T-helper 2 cell (primary cell): ENCODE measurements at places on chromosomes 13 and 19.

DNA sequence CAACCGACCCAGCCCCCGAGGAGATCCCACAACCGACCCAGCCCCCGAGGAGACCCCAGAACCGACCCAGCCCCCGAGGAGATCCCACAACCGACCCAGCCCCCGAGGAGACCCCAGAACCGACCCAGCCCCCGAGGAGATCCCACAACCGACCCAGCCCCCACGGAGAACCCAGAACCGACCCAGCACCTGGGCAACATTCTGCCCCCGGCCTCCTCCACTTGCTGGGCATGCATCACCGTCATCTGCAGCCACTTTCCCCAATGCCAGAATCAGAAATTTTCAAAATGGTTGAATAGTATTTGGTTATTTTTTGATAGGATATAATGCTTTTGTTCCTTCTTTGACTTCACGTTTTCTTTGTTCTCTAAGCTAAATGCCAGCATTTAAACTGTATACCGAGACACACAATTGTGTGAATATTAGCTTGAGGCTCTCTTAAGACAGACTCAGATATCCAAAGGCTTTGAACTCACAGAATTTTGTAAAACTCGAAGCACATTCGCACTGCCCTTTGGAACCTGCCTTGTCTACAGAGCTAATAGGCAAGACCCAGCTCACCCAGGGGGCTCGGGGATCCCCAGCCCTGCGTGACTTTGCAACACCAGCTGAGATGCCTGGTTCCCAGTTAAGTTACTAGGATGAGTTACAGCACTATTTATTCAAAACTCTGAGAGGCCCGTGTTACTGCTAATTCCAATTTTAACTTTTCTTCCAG is 15.5 kb upstream of the RASA3 start:
- DNase-seq, result no peak

GRCh38 chr13:46176756-46177155 is 5.2 kb downstream of the LCP1 start:
- DNase-seq, result peak; percentile 67

GRCh38 chr13:19596960-19597361 is 35.6 kb upstream of the TPTE2 start:
- DNase-seq, result no peak

DNA sequence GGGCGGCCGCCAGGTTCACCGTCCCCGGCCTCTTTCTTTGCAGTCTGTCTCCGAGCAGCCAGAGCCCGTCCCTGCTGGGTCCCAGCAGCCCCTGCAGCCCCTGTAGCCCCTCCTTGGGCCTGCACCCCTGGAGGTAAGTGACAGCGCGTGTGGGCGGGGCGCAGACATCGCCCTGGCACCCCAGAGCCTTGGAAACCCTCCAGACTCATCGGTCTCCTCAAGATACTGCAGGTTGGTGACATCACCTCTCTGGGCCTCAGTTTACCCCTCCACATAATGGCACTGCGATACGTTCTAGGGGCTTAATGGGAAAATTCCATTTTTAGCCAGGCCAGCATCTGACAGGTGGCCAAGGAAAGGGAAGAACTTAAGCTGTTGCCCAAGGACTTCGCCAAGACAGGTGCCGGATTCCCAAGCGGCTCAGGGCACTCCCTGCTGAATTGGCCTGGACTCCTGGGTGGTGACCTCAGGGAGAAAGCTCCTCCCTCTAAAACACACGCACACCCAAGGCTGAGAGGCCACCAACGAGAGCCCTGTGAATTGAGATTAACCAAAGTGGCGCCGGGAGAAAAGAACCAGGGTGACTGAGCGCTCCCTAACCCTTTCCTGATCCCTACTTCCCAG is 13.1 kb downstream of the MAST3 start:
- no peak for DNase-seq

DNA sequence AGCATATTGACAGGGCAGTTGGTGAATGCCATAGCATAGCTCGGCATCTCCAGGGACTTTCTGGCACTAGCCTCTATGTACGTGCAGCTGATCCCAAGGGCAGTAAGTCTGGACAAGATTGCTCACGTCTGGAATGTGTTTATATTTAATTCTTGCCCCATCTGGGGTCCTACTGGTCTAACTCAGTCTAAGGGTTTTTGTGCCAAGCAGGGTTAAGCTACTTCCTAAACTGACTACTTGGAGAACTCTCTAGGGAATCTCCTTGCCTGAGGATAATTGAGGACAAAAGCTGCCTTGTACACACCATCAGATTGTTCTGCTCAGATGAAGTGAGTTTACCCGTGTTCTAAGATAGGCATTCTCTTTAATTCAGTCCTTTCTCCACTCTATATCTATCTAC is 358.1 kb downstream of the MYO16 start:
- DNase-seq, result no peak

GRCh38 chr13:106996867-106997618 is 429.1 kb upstream of the ARGLU1 start:
- DNase-seq, result no peak

- no peak for DNase-seq
Observed at GRCh38 chr19:39696387-39696786, 7.9 kb upstream of the LGALS14 start.

DNA sequence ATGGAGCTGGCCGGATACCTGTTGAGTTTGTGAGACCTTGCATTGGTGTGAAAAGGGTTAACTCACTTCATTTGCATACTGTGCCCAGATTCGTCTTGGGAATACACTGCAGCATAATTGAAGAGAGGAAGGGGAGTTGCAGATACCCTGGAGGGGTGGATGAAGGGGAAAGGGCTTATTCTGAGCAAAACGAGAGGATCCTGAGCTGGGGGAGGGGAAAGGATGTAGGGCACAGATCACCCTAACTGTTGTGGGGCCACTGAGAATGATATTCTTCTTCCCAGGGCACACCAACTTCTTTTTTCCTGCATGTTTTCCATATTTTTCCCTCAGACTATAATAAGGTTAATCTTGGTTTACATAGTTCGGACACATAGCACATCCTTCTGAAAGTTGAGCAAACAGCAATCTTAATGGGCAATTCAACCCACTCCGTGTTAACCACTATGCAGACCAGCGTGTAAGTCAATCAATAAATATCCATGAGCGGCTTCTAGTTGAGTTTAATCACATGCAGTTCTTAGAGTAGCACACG is 11.7 kb upstream of the PTPRS start:
- DNase-seq, result no peak

GRCh38 chr19:9407827-9408226 is 27.5 kb downstream of the ZNF266 start:
- DNase-seq, result no peak

- DNase-seq, result peak; percentile 86
Observed at GRCh38 chr19:18450931-18451836, 13.3 kb upstream of the ISYNA1 start.

DNA sequence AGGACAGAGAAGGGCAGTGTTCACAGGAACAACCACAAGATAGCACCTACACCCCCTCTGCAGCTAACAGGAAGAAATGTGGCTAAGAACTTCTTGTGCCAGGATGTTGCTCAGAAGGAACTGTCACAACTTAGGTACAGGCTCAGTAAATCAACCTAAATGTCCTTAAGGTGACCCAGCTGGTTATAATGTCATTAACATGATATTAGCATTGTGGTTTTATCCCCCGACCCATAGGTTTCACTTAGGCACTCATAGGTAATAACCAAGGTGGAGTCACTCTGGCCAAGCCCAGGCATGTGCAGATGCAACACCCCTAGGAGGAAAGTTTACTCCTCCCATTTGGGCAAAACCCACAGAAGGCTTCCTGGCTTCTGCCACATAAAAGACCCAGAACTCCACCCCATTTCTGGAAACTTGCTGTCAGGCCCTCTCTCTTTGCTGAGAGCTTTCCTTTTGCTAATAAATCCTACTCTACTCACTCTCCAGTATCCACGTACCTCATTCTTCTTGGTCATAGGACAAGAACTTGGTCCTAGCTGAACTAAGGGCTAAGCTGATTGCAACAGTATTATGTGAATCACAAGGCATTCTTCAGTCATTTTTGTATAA is 951.3 kb downstream of the SLITRK5 start:
- DNase-seq, result peak; percentile 33

DNA sequence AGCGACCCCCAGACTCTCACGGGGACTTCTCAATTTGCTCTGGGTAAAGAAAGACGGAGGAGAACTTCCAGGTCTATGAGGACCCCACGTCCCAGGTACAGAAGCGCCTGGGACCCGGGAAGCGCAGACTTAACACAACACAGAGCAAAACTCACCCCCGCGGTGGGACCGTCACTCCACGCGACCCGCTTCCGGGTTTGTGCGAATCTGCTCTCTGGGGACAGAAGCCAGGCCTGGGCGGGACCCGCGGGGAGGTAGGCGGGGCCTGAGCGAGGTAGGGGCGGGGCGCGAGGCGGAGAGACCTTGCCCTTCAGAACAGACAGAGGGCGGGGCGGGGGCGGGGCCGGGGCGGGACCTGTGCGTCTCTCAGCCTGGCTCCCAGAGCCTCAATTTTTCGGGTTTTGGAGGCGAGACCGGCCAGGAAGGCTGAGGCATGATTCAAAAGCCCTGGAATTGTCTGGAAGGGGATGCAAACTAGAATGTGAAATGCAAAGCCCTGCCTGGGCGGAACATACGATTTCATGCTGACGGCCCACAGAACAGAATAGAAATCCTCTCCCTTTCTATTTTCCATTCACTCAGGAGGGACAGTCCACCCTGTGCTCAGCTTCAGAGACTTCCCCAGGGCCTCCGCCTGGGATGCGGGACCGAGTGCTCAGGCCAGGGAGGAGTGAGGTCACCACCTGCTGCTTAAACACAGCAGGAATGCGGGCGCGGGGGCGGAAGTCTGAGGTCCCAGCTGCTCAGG is 19.3 kb upstream of the ZNF888 start:
- peak; percentile 91 for DNase-seq

- DNase-seq, result no peak
Observed at GRCh38 chr19:38875656-38876395, 2.2 kb downstream of the RINL start.

GRCh38 chr19:54905803-54906511 is at the start of gene NCR1:
NCR1 (plus strand) TSS chr19:54906148; CDS start chr19:54906188, 40 bp downstream.
- DNase-seq, result no peak

DNA sequence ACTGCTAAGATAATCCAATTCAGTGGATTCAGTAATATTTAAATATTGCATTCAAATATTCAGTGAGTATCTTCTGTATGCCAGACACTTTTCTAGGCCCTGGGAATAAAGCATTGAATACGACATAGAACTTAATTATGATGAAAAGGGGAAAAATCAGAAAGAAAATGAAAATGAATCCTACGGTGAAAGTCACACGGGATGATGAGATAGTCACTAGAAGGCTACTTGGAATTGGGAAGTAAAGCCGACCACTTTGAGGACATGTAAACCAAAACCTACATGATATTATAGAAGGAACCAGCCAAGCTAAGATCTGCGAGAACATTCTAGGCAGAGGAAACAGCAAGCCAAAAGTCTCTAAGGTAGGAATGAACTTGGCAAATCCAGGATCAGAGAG is 10.1 kb downstream of the DPY19L3 start:
- DNase-seq, result no peak
